ENCODE measurements at places on chromosomes 5 and 9. TPM values are rescaled to one million over a fixed set of nuclear protein-coding genes. Genes with fewer than 3 reads are reported as not detected.

The KCNT1 gene
- total RNA-seq, result not detected

The TEK gene
- total RNA-seq, result 2.3 TPM

The IRGM gene
- total RNA-seq, result not detected

The ZBTB6 gene
- total RNA-seq, result 8.5 TPM

The ANKRD33B gene
- total RNA-seq, result 13.5 TPM

The MAMDC4 gene
- total RNA-seq, result 9.3 TPM

The GAPT gene
- not detected for total RNA-seq

The IL5 gene
- not detected for total RNA-seq

The C9orf152 gene
- total RNA-seq, result 0.07 TPM

The SLC6A3 gene
- 0.07 TPM for total RNA-seq

The PCDHAC2 gene
- 6.9 TPM for total RNA-seq

The CTSV gene
- total RNA-seq, result 36.3 TPM

The OR13F1 gene
- total RNA-seq, result not detected

The STRBP gene
- total RNA-seq, result 13.1 TPM

The HAVCR2 gene
- total RNA-seq, result 10.0 TPM

The TNFSF15 gene
- total RNA-seq, result 10.3 TPM

The SLC22A4 gene
- total RNA-seq, result 4.5 TPM

The EDIL3 gene
- total RNA-seq, result 226 TPM

The CDC20B gene
- 0.11 TPM for total RNA-seq

The SLC34A1 gene
- not detected for total RNA-seq

The RLN1 gene
- 0.53 TPM for total RNA-seq

The PKN3 gene
- total RNA-seq, result 2.3 TPM
